ENCODE measurements at places on chromosomes 4 and X.
A peak's percentile ranks its signal among the peaks of the same experiment; 100 is the strongest.

DNA sequence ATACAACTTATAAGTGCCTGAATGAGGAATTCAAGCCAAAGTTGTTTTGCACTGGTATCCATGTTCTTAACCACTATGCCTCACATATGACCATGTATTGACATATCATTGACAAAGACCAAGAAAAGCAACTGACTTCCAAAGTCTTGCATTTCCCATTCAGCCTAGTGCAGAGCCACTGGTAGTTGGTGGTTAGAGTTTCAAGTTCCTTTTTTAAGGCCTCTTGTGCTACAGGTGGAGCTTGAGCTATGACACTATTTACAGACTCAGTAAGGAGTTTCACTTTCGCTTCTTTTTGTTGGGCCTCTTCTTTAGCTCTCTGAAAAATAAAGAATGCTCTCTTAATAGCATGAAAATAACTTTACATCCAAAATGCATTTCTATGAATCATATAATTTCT is 763.0 kb downstream of the DMD start:
- DNase-seq: no peak

DNA sequence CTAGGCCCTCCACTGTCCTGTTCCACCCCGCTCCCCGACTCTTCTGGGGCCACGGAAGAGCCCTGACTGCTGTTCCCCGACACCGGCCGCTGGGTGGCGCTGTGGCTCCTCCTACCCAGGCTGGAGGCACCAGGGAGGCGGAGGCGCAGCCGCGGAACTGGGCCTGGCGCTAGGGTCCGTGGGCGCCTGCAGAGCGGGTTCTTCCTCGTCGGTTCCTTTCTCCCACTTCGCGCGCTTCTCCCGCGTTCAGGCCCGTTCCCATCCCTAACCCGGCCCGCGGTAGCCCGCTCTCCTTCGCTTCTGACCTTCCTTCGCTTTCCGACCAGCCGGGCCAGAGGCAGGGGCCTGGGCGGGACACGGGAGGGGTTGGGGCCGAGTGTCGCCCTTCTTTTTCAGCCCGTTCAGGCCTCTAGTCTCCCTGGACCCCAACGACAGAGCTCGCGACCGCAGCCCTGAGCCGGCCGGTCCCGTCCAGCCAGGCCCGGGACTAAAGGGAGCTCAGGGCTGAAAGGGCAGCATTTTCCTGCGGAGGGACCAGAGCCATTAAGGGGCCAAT is 34.3 kb downstream of the NALF2 start:
- peak; percentile 60 for DNase-seq

- DNase-seq: peak; percentile 48
Observed at GRCh38 chr4:22474636-22475310, 41.1 kb downstream of the ADGRA3 start.

DNA sequence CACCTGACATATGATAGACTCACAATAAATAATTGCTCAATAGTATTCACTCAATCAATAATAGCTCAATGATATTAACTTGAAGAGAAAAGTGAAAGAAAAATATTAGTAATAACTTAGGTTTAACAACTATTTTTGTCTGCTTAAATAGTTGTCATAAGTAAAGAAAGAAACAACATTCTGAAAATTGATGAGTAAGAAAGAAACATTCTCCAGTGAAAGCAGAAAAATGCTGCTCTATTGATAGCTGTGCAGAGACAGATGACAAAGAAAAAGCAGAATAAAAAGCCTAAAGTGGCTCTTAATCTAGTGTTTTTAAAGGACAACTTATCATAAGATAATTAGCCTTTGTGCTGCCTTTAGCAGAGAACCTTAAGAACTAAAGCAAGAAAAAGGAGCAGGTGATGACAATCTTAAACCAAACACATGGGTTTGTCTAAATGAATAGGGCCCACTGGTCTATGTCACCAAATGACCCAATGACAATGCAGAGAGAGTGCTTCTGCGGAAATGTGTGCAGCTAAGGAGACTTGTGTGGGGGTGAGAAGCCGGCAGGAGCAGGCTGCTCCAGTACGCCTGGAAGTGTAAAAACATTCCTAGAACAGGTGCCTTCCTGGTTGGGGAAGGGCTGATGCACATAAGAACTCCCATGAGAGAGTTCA is 13.2 kb downstream of the HS3ST1 start:
- DNase-seq: no peak

- DNase-seq: no peak
Observed at GRCh38 chr4:21709761-21710160, 238.8 kb downstream of the KCNIP4 start.

GRCh38 chr4:87843936-87844335 is 11.2 kb downstream of the MEPE start:
- DNase-seq: no peak

- no peak for DNase-seq
Observed at GRCh38 chr4:40224432-40224831, 27.6 kb downstream of the RHOH start.

DNA sequence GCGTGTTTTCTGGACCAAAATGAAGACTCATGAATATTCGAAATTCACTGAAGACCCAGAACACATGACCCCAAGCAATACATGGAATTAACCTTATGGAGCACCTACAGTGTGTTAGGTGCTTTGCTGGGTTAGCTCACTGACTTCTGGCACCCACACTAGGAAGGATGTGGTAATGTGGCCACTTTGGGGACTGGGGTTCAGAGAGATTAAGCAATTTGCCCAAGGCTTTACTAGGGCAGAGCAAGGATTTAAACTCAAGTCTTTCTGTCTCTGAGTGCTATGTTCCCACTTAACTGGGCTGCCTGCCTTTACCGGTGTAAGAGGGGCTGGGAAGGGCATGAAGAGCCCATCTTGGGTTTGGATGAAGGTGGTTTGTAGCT is 162.0 kb upstream of the ATP6AP2 start:
- DNase-seq: no peak

- no peak for DNase-seq
Observed at GRCh38 chr4:139484783-139485311, 30.9 kb downstream of the RAB33B start.

DNA sequence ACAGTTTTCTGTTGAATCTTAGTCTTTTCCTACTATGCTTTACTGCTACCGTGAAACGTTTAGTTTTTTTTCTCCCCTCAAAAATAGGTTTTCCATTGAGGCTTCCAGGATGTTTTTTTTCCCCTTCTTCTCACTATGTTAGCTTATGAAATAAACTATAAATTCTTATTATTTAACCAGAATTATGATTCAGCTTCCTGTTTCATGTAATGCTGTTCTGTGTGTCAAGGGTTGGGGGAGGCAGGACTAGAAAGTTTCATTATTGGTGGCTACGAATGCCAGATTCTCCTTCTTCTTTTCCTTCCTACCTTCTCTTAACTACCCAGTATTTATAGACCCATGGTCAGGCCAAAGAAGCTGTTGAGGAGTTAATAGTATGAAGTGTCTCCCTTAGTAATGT is 11.8 kb downstream of the CLCN5 start:
- DNase-seq: no peak

- peak; percentile 44 for DNase-seq
Observed at GRCh38 chr4:155582971-155583437, 83.6 kb upstream of the GUCY1A1 start.

GRCh38 chr4:54099287-54099747 is 646 bp upstream of the GSX2 start:
- peak; percentile 29 for DNase-seq

DNA sequence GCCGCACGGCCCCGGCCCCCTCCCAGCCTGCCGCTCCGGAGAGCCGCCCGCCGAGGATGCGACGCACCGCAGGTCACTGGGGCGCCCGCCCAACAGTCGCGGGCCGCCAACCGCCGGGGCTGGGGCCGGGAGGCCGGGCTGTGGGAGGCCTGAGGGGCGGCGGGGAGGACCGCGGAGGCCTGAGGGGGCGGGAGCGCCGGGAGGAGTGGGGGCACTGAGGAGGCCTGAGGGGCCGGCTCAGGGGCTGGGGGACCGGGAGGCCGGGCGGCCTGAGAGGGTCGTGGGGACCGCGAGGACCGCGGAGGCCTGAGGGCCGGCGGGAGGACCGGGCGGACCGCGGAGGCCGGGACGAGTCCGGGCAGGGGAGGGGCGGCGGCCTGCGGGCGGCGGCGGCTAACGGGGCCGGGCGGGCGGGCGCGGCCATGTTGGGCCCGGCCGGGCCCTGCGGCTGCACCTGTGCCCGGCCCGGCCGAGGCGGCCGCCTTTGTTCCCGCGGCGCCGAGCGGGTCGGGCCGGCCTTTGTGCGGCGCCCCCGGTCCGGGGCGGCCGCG is 353 bp downstream of the NSD2 start:
- peak; percentile 47 for DNase-seq

- peak; percentile 60 for DNase-seq
Observed at GRCh38 chr4:110163327-110164069, 34.9 kb downstream of the ELOVL6 start.

DNA sequence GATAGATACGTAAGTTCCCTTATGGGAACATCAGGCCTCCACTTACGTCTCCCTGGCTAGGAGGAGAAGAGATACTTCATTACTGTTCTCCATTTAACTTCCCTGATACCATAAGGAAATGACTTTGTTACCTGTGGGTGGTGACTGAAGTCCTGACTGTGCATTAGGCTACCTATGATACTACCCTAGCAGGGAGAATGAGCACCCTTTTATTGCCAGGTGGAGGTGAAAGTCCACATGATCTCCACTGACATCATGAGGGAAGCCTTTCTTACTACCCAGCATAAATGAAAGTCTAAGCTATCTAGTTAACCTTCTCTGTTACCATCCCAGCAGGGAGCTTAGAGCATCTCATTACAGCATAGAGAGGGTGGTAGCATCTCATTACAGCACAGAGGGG is 24.4 kb upstream of the LAMTOR3 start:
- DNase-seq: no peak

DNA sequence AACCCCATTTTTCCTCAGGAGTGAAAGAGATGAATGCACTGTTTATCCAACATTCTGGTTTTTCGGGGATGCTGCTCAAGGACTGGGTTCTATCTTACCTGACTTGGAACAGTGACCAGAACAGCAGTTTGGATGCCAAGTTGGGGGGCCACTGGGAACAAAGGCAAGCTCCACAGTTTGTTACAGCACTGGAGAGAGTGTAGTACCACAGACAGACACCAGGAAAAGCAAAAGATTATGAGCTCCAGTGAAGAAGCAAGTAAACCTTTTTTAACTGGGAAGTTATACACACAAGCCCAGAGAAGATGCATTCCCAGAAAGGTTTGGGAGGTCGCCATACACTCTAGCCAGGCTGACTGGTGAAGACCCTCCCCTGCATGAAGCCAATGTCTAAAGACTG is 13.6 kb downstream of the C4orf36 start:
- peak; percentile 48 for DNase-seq

DNA sequence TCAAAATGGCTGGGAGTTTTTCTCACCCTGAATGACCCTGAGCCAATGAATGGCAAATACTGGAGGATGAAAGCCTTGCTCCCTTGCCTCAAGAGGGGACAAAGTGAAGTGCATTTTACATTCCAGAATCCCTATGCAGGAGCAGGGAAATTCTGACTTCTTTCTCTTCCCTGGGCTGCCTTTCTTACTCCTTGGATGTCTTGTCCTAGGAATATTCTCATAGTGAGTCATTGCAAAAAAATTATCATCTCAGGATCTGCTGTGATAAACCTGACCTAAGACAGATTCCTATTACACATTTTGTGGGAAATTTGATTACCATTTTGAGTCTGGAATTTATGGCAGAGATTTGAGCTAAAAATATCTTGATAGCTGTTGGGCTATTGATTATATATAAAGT is 199.9 kb downstream of the TMA16 start:
- peak; percentile 8 for DNase-seq

DNA sequence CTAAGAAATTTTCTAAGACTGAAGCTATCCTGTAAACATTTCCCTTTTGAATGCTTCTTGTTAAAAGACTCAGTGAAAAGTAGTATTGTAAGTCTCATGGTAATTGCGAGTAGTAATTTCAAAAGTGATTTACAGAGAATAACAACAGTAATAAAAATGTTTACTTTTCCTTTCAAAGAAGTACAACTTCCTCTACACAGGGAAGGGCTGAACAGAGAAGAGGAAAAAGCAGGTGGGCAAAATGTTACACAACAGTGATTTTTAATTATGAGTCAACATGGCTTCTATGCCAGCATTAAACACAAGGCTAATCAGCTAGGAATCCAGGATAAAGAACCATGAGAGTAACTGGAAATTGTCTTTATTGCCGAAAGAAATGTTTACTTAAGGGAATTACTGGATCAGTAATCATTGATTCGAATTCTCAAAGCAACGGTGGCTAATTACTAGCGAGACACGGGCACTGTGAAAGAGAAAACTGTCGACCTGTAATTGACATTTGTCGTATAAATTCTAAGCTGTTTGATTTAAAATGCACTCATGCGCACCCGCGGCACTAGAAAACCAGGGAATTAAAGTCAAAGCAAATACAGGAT is 15.4 kb downstream of the UTP3 start:
- DNase-seq: no peak

- peak; percentile 46 for DNase-seq
Observed at GRCh38 chr4:3250956-3251690, 2.2 kb downstream of the MSANTD1 start.

DNA sequence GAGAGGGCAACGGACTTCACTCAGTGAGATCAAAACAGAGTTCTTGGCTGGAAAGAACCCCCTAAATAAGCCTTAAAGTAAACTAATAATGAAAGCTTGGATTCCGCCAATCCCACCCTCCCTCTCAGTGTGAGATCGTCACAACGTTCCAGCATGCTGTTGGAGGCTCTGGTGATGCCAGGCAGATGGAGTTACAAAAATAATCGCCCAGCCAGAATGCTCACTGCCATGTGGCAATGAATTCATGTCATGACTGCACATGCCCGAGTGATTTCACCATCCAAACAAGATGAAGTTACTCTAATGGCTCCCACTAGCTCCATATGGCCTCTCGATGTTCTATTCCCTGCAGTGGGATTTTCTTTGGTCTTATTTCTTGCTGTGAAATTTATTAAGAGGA is 248.0 kb downstream of the SPATA18 start:
- no peak for DNase-seq

- DNase-seq: no peak
Observed at GRCh38 chrX:769796-770195, 139.2 kb downstream of the SHOX start.

DNA sequence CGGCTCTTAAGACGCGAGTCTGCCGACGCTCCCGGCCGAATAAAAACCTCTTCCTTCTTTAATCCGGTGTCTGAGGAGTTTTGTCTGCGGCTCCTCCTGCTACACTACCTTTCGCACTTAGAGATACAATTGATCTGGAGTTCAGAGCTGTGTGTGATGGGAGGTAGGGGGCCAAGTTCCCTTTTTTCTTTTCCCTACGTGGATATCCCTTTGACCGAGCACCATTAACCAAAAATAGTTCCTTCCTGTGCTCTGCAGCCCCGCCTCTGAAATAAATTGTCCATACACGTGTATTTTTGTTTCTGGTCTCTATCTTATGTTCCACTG is 555 bp upstream of the PGM2 start:
- DNase-seq: no peak

- no peak for DNase-seq
Observed at GRCh38 chr4:78047366-78047765, 9.8 kb upstream of the FRAS1 start.

Measured in mesendoderm (in vitro differentiated cells).